CD4-positive, alpha-beta T cell treated with Interleukin-6 for 4 hours (primary cell): ENCODE measurements at places on chromosomes 7 and 10.

DNA sequence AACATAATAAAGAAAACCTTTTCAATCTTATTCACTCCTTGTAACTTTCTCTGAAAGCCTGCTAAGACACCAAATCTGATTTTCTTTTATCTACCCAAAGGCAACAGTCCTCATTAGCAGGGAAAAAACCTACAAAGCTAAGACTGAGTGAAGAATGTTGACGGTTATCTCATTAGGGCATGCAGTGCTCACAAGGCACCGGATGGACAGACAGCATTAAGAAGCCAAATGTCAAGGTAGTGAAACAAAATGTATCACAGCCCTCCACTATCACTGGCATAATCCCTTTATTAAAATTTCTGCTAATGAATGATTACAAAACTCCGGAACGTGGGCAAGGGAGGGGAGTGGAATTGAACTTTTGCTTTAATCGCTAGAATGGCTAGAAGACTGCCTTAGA is 442.8 kb downstream of the NEBL start:
- DNase-seq: no peak

GRCh38 chr10:84196083-84196482 is 1.7 kb downstream of the CDHR1 start:
- DNase-seq: no peak

- DNase-seq: no peak
Measured at GRCh38 chr10:74916283-74916682, 89.9 kb downstream of the KAT6B start.

DNA sequence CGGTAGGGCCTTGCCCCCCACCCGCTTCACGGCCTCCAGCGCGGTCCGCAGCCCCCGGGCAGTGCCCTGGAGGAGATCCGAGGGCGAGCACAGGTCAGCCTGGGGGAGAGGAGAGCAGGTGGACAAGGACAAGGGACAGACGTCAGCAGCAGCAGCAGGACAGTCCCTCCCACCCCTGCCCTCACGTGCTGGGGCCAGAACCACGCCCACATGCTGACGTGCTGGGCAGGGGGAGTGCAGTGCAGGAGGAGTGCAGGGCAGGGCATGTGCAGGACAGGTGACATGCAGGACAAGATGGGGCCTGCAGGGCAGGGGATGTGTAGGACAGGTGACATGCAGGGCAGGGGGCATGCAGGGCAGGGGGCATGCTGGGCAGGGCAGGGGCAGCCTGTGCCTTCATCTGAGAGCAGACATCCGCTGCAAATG is 1.5 kb upstream of the SAP25 start:
- no peak for DNase-seq

- no peak for DNase-seq
Measured at GRCh38 chr7:108026647-108027046, 23.7 kb upstream of the LAMB1 start.

- DNase-seq: no peak
Measured at GRCh38 chr7:111470998-111471397, 91.3 kb downstream of the IMMP2L start.

GRCh38 chr10:34024693-34025425 is 690.4 kb upstream of the NRP1 start:
- DNase-seq: no peak

- no peak for DNase-seq
Measured at GRCh38 chr10:128468462-128468861, 342.2 kb upstream of the MKI67 start.

GRCh38 chr7:47714669-47715607 is 133.0 kb upstream of the TNS3 start:
- no peak for DNase-seq

- no peak for DNase-seq
Measured at GRCh38 chr10:118799777-118800176, 45.0 kb upstream of the CACUL1 start.

DNA sequence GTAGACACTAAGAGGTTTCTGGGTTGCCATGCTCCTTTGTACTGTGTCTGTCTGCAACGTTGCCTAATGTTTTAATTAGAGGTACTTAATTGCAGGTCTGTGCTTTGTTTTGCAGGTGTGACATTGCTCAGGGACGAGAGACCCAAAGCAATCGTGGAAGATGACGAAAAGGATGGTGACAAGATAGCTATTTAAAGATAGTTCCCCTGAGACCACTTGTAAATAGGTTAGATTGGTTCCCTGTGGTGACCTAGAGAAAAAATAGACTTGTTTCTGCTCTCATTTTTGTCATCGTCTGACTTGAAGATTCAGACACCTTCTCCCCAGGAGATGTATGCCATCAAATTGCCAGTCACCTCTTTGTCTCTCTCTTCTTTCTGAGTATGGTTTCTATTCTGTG is 20.1 kb downstream of the PPP1R17 start:
- no peak for DNase-seq

GRCh38 chr10:2986391-2986801 is 81.0 kb upstream of the PFKP start:
- DNase-seq: no peak

- no peak for DNase-seq
Measured at GRCh38 chr7:36814311-36814710, 90.0 kb upstream of the AOAH start.

DNA sequence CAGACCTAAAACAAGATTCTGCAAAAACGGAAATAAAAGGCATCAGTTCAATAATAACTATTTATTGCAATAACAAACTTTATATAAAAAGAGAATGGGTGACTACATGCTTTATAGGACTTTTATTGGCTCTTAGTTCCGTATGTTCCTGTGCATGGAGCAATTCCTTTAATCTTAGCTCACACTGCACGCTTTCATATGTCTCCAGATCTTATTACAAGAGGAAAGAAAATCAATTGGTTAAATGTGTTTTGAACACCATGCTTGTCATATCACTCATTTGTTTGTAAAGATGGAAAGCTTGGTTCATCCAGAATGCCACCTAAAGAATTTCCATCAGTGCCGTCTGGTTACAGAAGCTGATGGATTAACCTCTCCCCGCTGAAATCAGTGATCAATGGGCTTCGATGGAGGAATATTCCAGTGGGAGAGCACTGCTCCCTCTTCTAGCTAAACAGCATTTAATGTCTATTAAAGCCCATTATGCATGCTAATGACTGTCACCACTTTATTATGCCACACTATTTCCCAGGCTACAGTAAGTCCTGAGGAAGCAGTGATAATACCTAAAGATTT is 210.3 kb downstream of the GLI3 start:
- DNase-seq: no peak

DNA sequence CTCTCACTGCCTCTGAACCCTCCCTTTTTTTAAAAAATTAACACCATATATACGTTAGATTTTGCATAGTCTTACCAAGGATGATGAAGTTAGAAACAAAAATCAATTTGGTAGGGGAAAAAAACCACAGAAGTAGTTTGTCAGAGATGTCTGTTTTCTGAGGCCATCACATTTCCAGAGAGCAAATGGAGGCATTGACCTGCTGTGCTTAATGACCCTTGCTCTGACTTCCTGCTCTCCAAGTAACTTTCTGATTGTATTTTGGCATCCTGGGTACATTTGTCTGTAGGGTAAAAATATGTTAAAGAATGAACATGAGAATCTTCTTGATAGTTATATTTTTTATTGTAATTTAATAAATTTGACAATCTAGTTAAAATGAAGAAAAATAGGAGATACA is 140.2 kb downstream of the LCOR start:
- no peak for DNase-seq

DNA sequence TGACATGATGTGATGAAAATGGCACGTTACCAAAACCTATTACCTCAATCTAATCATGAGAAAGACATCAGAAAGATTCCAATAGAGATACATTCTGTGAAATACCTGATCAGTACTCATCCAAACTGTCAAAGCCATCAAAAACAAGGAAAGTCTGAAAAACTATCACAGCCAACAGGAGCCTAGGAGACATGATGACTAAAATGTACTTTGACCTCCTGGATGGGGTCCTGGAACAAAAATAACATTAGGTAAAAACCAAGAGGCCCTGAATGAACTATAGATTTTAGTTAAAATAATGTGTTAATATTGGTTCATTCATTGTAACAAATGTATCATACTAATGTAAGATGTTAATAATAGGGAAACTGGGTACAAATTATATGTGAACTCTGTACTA is 113.9 kb upstream of the LRGUK start:
- DNase-seq: no peak

- DNase-seq: no peak
Measured at GRCh38 chr10:101812606-101813005, 5.6 kb downstream of the OGA start.

- no peak for DNase-seq
Measured at GRCh38 chr10:34721208-34721840, 93.8 kb downstream of the PARD3 start.

DNA sequence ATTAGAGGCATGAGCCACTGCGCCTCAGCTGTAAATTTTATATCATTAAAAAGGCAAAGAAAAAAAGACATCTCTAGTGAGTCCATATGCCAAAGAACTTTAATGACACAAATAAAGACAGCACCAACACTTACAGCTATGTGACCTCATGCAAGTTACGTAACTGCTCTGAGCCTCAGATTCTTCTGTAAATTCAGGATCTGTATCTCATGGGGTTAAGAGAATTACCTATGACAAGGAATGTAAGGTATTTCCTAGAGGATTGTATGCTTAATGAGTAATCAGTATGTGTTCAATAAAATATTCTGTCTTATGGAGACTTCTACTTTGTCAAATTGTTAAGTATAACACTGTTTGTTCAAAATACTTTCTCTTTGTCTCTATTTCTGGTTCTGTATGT is 274.0 kb upstream of the GLI3 start:
- no peak for DNase-seq

- no peak for DNase-seq
Measured at GRCh38 chr10:107978455-107978854, 813.9 kb upstream of the SORCS1 start.

- DNase-seq: no peak
Measured at GRCh38 chr7:38312821-38313220, 39.4 kb upstream of the TARP start.

- DNase-seq: no peak
Measured at GRCh38 chr7:137685433-137686164, 161.2 kb downstream of the DGKI start.

DNA sequence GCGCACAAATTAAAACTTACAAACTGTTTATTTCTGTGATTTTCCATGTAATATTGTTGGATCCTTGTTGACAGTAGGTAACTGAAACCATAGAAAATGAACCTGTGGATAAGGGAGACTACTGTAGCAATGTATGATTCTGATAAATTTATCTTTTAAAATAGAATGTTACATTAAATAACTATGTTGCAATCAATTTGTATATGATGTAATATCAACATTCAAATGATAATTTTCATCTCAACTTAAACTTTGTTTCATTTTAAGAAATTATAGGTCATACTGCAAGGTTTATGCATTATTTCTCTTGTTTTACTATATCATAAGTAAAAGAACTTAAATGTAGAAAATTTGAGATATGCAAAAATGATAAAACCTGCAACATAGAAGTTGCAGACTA is 718.0 kb upstream of the MBL2 start:
- DNase-seq: no peak

GRCh38 chr7:90817846-90818245 is 221.7 kb downstream of the CDK14 start:
- DNase-seq: no peak

DNA sequence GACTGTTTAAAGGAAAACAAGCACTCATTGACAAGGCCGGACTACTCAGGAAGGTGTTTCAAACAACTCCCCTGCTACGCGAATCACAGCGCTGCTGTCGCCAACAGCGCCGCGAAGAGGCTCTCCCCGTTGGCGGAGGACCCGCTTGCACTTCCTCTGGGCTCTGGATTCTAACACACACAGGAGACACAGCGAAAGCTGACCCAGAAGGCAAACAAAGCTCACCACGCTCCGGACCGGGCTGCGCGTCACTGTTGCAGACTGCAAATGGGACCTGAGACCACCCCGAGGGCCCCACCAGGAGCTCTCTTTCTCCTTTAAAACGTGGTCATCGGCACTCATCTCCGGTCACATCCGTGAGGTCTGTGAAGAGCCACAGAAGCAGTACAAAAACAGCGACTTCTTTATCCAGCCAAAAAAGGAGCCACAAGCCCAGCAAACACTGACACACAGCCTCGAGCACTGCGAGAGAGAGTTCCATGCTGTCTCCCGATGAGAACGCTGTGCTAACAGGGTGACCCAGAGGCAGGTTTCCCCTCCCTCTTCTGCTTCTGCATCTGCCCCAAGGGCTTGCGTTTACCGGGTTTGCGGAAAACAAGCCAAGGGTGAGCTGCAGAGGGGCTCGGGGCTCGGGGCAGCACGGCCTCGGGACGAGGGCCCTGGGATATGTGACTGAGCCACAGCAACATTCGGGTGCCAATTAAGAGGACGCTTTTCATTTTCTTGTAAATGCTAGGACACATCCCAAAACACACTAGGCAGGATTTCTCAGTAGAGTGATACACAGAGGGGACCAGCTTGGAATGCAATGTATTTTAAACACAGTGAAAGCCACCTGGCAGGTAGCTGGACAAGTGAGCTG is 41.3 kb downstream of the AMZ1 start:
- no peak for DNase-seq

- no peak for DNase-seq
Measured at GRCh38 chr7:152459724-152460251, 24.0 kb upstream of the KMT2C start.

DNA sequence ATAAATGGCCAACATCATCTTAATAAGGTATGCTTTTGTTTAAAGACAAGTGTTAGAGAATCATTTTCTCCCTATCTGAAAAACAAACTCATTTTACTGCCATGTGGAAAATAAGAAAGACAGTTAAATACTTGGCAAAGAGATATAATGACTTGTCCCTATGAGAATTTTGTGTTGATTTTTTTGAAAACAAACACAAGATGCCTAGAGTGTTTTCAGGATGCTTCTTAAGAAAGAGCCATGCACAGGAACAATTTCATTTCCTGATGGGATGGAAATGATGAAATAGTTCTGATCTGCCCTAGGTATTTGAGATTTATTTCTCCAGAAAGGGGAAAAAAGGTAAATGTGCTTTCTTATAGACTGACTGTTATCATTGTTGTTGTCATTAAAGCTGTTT is 237.5 kb upstream of the GNAI1 start:
- DNase-seq: no peak

DNA sequence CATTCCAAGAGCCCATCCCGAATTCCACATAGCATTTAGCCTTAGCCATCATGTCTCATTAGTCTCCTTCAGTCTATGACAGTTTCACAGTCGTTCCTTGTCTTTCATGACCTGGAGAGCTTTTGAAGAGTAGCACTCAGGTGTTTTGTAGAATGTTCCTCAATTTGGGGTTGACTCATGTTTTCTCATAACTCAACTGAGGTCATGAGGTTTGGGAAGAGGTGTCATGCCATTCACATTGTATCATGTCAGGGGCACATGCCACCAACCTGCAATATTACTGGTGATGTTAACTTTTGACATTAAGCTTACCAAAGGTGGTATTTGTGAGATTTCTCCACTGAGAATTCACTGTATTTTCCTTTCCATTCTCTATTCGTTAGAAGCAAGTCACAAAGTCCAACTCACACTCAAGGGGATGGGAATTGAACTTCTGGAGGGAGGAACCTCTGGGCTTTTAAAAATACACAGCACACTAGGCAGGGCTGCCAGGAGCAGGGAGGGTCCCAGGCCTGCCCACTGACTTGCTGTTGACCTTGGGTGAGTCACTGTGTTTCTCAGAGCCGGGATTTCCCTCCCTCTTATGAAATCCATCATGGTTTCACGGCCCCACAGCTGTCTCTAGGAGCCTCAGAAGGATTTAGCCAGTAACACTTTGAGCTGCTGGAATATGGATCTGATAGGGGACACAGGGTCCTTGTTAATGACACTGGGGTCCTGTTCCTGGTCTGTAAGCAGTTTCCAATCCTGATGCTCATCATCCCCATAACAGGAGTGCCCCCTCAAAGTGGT is 74.4 kb upstream of the TCF7L2 start:
- DNase-seq: no peak
